ENCODE measurements at places on chromosomes 2 and 18.
A peak's percentile ranks its signal among the peaks of the same experiment; 100 is the strongest.

DNA sequence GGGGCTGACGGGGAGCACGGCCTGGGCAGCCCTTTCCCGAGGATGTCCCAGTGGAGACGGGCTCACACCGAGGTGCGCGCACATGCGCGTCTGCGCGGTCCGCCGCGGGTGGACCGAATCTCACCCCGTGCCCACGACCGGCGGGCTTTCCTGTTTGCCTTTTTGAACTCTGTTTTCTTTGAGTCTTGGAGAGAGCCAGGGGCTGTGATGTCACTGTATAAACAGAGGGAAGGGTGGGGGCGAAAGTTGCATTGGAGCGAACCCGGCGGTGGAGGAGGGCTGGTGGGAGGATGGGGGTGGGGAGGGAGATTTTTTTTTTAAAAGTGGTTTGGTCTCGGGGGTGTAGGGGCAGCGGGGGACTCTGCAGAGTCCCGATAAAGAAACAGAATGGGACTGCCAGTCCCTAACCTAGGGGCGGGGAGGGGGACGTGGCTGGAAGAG is 141.2 kb upstream of the CTAGE1 start:
- DNase-seq: no peak

DNA sequence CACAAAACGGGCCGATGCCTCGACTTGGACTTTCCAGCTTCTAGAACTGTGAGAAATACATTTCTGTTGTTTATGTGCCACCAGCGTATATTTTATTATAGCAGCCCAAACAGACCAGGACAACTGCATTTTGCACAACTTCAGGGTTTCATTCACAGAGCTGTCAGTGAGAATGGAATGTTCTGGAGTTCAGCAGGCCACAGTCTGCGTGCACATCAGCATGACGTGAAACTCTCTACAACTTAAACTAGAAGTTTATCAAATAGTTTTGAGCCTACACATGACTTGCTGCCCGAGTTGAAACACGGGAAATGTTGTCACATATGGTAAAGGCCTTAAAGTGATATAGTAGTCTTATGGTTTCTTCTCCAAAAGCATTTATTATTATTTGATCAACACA is 3.9 kb upstream of the TRIB2 start:
- no peak for DNase-seq

DNA sequence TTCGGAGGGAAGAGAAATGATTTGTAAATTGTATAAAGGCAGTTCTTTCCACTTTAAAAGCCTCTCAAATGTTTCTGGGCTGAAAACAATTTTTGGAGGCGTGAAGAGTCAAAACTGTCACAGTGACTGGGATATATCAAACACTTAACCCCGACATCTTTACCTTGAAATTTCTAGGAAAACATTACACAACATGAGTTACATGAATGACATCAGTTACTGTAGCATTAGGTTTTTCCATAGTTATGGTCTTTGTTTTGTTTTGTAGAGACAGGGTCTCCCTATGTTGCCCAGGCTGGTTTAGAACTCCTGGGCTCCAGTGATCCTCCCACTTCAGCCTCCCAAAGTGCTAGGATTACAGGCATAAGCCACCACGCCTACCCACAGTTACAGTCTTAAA is 25.7 kb downstream of the MSH6 start:
- no peak for DNase-seq

DNA sequence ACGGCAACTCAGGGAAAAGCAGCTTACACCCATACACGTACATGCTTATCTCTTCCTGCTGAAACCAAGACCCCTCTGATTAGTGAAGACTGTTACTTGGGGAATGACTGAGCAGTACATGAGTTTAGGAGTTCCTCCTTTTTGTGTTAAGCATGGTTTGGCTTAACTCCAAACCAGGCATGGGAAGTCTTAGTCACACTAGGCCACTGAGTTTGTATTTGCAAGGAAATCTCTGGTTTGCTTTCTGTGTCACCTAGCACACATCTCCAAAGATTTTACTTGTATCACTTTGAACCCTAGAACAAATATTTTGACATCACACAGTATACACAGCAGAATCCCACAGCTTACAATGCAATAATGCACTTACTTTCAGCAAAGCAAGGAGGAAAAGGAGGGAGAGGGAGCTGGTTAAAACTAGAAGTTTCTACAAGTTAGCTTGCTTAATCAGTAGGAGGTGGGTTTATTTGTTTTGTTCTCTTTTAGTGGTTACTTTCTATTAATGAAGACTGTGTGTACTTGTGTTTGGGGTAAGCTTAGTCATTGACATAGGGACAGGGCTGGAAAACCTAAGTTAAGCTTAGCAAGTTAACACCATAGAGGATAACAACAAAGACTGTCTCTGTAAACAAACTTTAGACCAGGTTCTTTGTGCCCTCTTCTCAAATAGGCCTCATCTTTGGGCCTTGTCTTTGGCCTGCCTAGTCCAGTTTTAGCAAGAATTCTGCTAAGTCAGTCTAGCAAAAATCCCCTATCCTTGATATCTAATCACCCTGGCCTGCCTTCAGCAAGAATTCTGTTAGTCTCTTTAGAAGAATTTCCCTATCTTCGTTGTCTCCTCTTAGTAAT is 219.4 kb downstream of the MREG start:
- peak; percentile 72 for DNase-seq

GRCh38 chr2:159149747-159150146 is 136.8 kb downstream of the WDSUB1 start:
- no peak for DNase-seq

DNA sequence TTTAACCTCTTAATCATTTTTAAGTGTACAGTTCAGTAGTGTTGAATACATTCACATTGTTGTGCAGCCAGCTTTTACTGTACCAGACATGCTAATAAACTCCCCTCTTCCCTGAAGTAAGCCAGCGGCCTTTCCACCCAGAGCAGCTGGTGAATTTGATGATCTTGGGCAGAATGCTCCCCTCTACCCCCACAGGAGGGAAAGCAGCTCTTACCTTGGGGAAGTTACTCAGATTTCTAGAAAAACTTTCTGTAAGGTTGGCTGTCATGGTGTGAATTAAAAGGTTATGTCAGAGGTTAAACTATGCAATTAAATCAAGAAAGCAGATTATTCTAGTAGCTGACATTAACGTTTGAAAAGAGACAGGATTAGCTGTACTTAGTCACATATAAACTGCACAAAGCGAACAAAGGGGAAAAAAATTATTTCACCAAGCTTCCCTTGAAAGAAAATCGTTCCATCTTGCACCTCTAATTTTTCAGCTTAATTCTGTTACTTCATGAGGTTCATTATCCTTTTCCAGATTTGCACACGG is 398.5 kb upstream of the NRP2 start:
- no peak for DNase-seq

DNA sequence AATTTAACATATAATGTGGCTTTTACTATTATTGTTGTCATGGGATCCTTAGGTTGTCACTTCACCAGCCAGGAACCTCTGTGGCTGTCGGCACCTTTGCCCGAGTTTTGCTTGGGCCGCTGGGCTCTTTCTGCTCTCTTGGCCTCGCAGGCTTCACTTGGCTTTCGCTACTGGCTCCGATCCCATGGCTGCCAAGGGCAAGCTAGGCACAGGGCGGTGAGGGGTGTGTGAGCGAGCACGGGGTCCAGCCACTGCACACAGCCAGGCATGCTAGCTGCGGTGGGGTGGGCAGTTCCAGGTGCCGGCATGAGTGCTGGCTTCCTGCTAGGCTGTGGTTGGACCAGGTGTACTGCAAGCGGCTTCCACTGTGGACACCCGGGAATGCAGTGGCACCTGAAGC is 23.4 kb upstream of the RAPGEF4 start:
- no peak for DNase-seq

- no peak for DNase-seq
Observed at GRCh38 chr18:8933714-8934284, 168.7 kb upstream of the NDUFV2 start.

GRCh38 chr2:65057391-65058052 is 1.3 kb downstream of the CEP68 start:
- DNase-seq: no peak

DNA sequence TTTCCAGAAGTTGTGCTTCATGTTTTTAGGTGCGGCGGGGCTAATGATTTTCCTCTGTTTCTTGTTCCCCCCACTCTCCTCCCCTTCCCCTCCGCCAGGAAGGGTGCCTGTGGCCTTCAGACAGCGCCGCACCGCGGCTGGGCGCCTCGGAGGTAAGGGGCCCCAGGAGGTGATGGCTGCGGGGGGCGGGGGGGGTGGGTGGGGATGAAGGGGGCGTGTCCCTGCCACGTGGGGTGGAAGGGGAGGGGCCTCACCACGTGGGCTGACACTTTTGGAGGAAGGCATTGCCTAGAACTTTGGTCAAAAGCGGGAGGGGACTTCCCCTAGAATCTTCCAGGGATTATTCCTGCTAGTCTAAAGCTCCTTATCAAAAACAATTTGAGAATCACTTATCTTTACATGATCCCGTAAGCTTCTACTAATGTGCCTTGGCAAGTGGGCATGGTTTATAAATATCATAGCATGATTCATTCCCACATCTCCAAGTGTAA is 83.1 kb downstream of the FAM210A start:
- DNase-seq: no peak

- DNase-seq: no peak
Observed at GRCh38 chr18:31102941-31103340, 720 bp upstream of the DSC2 start.

DNA sequence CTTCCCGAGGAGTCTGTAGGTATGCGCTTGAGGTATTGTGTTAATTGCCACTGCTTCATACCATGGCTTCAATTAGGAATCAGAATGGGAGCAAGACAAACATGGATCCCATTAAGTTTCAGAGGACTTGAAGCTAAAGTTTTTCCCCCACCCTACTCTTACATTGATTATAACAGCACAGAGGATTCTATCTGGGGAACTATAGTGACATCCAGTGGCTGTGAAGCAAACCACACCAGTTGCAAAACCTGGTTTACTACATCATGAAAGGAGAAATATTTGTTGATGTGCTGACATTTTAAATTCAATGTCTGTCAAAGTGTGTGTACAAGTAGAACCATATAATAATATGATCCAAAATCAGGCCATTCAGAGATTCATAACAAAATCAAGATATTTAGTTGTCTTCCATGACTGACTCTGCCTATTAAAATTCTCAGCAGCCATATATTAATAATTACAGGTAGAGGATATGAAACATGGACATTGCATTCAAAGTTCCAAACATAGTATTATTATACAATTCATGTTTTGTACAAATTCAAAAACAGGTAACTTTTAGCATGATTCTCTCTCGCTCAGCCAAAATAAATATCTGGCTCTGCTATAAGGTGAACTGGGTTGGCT is 82.9 kb downstream of the GRB14 start:
- no peak for DNase-seq

DNA sequence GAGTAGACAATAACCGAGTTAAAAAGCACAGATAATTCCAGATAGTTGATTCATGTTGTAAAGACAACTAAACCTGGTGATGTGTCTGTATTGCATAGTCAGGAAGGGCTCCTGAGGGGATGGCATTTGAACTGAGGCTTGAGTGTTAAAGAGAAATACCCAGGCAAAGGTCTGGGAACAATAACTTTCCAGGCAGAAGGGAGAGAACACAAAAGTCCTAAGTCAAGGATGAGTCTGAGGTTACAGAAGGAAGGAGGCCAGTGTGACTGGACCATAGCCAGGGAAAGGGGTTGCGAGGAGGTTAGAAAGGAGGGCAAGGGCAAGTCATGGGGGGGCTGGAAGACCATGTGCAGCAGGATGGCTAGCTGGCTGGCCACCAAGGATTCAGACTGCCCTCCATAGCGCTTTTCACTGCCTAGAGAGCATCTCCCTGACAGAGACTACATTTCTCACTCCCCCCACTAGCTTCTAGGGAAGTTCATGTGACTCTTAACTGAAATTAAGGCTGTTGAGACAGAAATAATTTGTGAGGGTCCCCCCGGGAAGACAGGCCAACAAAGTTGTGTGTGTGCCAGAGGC is 135.5 kb upstream of the CREB1 start:
- no peak for DNase-seq

DNA sequence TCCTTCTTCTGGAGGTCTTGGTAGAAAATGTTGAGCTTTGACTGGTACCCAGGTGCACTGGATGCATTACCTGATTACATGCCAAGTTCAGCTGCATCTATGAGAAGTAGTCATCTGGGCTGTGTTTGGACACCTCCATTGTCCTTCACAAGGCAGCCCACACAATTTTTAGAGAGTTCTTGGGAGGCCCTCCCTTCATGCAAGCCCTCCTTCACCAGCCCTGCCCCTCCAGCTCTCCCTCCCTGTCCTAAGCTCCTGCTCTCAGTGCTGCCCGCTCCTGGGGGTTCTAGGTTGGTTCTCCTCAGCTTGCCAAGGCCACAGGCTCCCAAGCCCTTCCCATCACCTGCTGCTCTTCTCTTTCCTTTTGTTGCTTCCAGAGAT is 148.7 kb downstream of the DYSF start:
- DNase-seq: no peak

- DNase-seq: no peak
Observed at GRCh38 chr2:5975401-5975800, 283.2 kb downstream of the SOX11 start.

GRCh38 chr2:68737711-68738110 is 3.1 kb downstream of the ARHGAP25 start:
- DNase-seq: no peak

GRCh38 chr18:55233857-55234256 is 274.6 kb upstream of the CCDC68 start:
- DNase-seq: no peak

DNA sequence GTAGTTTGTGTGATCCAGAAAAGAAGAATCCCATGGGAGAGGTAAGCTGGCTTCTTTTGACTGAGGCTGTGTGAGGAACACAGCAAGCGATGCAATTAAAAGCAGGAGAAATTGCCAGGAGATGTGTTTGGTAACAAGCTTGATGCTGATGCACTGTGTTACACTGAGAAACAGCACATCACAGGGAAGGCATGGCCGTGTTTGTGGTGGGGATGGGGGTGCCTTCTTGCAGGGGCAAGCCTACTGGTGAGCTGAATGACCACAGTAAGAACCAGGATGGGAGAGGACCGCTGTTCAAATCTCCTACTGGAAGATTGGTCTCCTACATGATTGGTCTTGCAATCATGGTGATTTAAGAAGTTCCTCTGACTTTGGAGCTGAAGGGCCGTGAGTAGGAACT is 477.7 kb upstream of the HS6ST1 start:
- no peak for DNase-seq

DNA sequence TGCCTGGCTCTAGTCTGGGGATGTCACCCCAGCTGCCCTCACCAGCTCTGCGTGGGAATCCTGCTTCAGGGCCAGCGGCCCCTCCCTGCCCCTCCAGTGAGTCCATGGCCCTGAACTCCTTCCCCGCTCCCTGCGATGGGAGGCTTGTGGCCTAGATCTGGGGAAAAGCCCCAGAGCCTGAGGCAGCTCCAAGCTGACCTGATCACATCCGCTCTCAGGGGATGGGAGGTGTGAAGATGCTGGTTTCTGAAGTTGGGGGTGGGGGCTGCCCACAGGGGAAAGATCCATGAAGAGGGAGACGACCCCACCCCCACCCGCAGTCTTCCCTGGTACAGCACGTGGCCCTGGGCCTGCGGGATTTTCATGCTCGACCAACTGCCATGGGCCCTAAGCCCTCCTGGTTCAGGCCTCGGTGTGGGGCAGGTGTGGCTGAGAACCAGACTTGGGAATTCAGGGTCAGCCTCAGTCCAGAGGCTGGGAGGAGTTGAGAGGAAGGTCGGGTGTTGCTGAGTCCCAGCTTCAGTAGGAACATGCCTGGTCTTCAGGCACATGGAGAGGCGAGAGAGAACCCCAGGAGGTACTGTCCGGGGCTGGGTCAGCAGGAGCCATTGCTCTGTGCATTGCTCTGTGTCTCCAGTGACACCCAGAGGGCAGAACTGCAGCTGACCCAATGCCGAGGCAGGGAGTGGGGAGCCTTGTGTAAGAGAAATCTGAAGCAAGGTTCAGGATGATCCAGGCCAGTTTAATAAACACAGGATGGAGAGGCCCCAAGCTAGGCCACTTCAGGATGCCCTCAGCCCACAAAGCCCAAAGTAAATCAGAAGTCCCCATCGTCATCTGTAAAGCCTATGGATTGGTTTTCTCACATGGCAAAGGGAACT is 115.1 kb downstream of the CAPN13 start:
- no peak for DNase-seq
